ENCODE measurements at places on chromosomes 12 and 14.
A peak's percentile ranks its signal among the peaks of the same experiment; 100 is the strongest.

GRCh38 chr12:115185506-115185905 is 501.5 kb upstream of the TBX3 start:
- DNase-seq, result no peak

GRCh38 chr12:40056373-40056772 is 49.5 kb downstream of the SLC2A13 start:
- DNase-seq, result no peak

DNA sequence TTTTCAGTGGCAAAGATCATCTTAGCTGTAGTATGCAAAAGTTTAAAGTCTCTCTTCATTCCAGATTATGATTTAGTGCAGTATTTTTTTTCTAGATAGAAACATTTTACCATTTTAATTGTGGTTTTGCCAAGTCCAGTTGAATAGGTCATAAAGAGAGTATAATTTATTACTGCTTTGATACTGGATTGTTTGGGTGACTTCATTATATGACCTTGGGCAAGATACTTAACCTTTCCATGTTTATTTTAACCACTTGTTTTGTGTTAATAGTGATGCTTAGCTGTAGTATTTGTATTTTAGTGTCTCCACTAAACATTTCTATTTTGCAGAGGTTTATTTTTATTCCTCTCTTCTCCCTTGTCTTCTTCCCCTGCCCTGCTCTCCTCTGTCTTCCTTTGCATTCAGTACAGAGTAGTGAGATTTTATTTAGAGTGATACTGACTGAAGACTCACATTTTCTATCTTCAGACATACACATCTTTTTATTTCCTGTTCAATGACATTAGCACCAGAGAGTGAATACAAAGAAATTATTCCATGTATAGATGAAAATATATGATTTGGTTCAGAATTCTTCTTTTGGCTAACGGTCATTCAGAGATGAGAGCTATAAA is 215.2 kb downstream of the ERC1 start:
- DNase-seq, result no peak

DNA sequence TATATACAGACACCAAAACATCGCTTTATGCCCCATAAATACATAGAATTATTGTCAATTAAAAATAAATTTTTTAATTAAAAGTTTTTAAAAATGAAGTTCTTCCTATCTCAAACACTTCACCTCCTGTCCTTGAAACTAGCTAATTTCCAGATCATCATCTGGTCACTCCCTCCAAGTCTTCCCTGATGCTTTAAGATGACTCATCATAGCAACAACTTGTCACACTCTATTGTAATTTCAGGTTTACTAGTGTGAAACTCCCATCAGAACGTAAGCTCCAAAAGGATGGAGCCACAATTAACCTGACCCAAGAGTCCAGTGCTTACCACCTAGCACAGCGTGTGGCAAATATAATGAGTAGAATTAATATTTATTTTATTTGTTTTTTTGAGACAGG is 16.3 kb downstream of the GXYLT1 start:
- no peak for DNase-seq

DNA sequence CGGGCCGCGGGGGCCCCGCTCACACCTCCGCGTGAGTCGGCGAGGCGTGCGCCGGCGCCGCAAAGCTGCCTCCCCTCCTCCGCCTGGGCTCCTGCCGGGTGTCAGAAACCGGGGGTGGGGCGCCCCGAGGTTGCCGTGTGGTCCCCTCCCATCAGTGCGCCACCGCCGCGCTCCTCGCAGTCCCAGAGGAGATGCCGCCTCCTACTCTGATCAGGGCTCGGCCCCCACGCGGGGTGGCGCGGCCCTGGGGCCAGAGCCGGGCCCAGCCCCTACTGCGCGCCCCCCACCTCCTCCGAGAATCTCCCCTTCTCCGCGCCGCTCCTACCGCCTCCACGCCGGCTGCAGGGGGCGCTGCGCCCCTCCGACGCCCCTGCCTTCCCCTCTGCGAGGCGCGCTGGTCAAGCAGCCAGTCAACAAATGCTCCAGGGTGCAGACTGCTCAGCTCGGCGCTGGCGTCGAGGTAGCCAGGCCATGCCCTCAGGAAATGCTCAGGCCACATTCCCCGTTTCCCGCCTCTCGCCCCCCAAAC is 467 bp upstream of the JAG2 start:
- peak; percentile 42 for DNase-seq

Data from Caco-2 (cell line).